ENCODE measurements at places on chromosomes 13 and 19.

- no peak for DNase-seq
Observed at GRCh38 chr19:46849610-46850009, 1.0 kb downstream of the AP2S1 start.

- peak; percentile 27 for DNase-seq
Observed at GRCh38 chr13:45847554-45848224, 3.9 kb downstream of the SIAH3 start.

DNA sequence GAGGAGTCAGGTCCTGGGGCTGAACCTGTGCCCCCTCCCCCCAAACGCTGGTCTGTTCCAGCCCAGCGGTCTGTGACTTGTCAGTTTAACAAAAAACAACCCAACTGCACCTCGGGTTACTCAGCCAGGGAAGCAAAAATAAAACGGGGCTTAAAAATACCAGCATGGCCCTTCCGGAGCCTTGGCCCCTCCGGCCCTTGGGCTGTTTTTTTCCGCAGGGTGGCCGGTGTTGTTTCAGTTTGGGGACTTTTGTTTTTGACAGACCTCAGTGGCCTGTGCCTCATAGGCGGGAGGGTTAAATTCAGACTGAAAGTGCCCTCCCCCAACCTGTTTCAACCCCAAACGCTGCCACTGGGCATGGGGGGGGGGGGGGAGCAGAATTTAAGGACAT lies 4.0 kb downstream of the TCF3 start:
- no peak for DNase-seq

DNA sequence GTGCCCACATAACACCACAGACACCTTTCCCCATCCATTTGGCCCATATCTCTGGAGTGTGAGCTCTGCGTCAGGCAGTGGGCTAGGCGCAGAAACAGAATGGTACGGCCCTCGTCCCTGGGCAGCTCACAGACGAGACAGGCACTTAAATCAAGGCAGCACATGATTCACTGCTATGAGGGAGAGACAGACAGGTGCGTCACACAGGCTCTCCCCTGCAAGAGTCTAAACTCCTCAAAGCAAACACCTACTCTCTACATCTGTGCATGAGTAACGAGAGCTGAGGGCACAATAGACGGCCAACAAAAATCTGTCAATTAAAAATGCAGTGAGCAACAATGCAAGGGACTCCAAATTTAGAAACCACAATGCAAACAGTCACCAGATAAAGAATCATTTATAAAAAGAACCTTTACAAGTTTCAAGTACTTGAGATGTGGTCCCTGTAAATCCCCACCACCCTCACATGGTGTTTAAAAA lies 348.9 kb downstream of the UQCRFS1 start:
- no peak for DNase-seq

All from astrocyte (in vitro differentiated cells and primary cell).